Calu3 (cell line): ENCODE measurements at places on chromosomes 5 and 9. TPM values are rescaled to one million over a fixed set of nuclear protein-coding genes. Genes with fewer than 3 reads are reported as not detected.

DNA sequence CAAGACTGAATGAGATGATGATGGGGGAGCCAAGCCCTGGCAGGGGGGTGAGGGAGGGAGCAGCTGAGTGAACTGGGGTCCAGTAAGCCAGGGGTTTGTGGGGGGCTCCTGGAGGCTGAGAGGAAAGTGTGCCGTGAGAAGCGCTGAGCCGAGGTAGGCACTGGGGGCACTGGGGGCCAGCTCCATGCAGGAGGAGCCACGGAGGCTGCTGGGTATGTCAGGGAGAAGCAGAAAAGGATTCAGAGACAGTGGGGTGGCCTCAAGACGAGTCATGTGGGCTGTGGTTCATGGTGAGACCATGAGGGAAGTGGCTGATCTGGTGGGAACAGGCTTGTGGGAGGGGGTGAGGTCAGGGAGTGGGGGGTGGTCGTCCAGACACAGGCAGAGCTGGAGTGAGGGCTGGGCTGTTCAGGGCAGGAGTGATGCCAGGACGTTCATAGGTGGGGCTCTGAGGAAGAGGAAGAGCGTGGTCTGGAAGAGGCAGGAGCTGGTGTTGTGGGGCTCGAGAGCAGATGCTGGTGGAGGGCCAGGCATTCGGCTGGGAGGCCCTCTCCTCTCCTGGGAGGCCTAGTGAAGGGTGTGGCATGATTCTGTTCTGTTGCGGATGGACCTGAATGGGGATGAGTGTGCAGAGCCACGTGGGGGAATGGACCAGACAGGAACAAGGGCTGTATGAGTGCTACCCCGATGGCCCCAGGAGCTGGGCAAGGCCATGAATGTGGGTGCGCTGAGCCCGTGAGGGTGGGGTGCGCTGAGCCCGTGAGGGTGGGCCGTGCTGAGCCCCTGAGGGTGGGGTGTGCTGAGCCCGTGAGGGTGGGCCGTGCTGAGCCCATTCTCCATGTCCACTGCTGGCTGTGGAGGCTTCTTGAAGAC is 92.7 kb upstream of the CACNA1B start:
- DNase-seq: no peak
- H3K4me3 ChIP-seq: no peak overlapping the region
- no peak overlapping the region for H3K27ac ChIP-seq
- peaks cover 23% of the 10 kb centered on the region for H3K36me3 ChIP-seq
- peaks cover 18% of the 10 kb centered on the region for H3K4me1 ChIP-seq
- no peaks in the 10 kb centered on the region for H3K27me3 ChIP-seq

DNA sequence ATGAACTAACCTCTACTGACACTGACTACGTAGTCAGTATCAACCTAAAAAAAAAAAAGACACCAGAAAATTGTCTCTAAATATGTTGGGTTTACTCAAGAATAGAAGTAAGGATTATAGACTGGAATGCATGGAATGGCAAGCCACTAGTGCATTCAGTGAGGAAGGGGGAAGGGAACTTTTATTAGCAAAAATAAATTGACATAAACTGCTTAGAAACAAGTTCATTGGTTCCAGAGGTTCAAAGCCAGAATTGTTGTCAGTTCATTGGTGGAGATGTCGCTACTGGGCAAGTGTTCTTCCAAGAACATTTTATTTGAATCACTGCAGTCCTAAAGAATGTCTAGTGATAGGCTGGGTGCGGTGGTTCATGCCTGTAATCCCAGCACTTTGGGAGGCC is 26.1 kb upstream of the AOPEP start:
- H3K4me3 ChIP-seq: no peak overlapping the region
- peaks cover 9% of the 10 kb centered on the region for H3K27me3 ChIP-seq
- H3K27ac ChIP-seq: no peak overlapping the region

GRCh38 chr5:181064987-181065386 is 24.9 kb downstream of the BTNL9 start:
- DNase-seq: no peak
- no peak overlapping the region for H3K4me3 ChIP-seq
- H3K4me1 ChIP-seq: no peaks in the 10 kb centered on the region
- no peak overlapping the region for H3K27ac ChIP-seq

- peaks cover 10% of the 10 kb centered on the region for H3K4me1 ChIP-seq
- H3K36me3 ChIP-seq: no peaks in the 10 kb centered on the region
- no peak overlapping the region for H3K27ac ChIP-seq
- no peaks in the 10 kb centered on the region for H3K27me3 ChIP-seq
Observed at GRCh38 chr9:106830527-106831150, 32.3 kb upstream of the ZNF462 start.

DNA sequence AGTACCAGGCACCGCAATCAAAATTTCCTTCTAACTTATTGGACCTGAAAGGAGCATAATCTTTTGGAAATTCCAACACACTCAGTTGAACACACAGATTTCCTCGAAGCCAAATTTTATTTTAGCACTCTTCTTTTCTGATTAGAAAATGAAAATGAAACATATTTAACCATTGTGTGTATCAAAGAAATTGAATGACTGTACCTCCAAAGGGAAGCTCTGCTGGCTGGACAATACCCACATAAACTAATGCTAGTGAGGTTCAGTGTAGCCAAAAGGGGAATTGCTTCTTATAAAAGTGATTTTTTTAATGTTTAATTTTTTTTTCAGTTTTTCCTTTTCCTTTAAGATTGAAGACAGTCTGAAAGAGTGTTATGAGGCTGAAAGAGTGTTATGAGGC is 239.6 kb upstream of the NREP start:
- DNase-seq: no peak
- H3K4me1 ChIP-seq: no peaks in the 10 kb centered on the region
- H3K27ac ChIP-seq: no peak overlapping the region
- no peaks in the 10 kb centered on the region for H3K36me3 ChIP-seq
- no peaks in the 10 kb centered on the region for H3K27me3 ChIP-seq

DNA sequence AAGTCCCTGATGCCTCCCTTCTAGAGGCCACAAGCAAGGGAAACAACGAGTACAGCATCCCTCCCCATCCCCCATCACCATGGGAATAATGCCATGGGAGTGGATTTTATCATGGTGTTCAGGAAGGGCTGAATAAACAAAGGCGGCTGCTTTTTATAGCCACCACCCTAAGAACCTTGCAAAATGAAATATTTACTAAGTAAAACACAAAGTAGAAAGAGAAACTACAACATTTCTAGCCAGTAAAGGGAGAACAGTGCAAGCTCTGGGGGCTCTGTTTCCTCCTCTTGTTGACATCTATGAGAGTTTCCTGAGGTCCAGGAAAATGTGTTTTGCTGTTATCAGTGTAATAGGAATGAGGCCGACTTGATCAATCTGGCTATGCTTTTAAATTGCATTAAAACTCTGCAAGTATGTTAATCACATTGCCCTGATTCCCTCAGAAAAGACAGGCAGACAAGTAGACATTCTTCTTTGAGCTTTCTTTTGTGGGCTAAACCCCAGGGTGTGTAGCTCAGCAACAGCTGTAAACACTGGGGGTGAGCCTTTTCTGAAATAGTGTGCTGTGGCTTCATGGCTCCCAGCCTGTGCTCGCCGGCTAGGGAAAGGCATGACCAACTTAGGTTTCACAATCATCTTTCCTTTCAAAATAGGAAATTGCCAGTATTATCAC is 31.1 kb downstream of the SV2C start:
- no peak overlapping the region for H3K4me3 ChIP-seq
- H3K27ac ChIP-seq: no peak overlapping the region
- peaks cover 92% of the 10 kb centered on the region for H3K27me3 ChIP-seq
- H3K4me1 ChIP-seq: no peaks in the 10 kb centered on the region

GRCh38 chr5:154097031-154097430 is 58.3 kb downstream of the MFAP3 start:
- peaks cover 73% of the 10 kb centered on the region for H3K27me3 ChIP-seq
- H3K36me3 ChIP-seq: no peaks in the 10 kb centered on the region
- no peak overlapping the region for H3K27ac ChIP-seq
- no peak overlapping the region for H3K4me3 ChIP-seq
- DNase-seq: no peak
- no peaks in the 10 kb centered on the region for H3K4me1 ChIP-seq

GRCh38 chr9:124511891-124512805 is 4.9 kb upstream of the NR5A1 start:
- peaks cover under 1% of the 10 kb centered on the region for H3K27me3 ChIP-seq
- no peaks in the 10 kb centered on the region for H3K36me3 ChIP-seq
- no peak overlapping the region for H3K27ac ChIP-seq
- H3K4me1 ChIP-seq: peaks cover 10% of the 10 kb centered on the region
- no peak for DNase-seq

DNA sequence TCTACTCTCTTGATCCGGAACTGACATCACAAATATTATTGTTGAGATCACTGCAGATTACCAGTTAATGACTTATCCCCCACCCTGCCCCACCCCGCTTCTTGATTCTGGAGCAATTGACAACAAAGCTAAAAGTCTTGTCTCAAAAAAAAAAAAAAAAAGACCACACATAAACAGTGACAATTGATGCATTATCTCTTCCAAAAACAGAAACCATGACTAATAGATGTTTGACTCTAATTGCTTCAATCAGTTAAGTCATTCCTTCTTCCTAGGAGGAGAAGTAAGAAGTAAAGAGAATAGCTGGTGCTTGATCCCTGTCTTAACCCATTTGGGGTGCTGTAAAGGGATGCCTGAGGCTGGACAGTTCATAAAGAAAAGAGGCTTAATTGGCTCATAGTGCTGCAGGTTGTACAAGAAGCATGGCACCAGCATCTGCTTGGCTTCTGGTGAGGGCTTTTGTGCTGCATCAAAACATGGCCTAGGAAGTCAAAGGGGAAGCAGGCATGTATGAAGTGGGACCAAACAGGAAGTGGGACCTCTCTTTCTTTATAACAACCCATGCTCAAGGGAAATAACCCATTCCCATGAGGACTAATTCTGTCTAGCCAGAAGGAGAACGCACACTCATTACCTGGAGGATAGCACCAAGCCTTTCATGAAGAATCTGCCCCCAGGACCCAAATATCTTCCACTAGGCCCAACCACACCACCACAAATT is 158.7 kb downstream of the TMEM167A start:
- no peak overlapping the region for H3K4me3 ChIP-seq
- H3K27me3 ChIP-seq: no peaks in the 10 kb centered on the region
- no peaks in the 10 kb centered on the region for H3K4me1 ChIP-seq
- DNase-seq: no peak
- H3K36me3 ChIP-seq: no peaks in the 10 kb centered on the region
- no peak overlapping the region for H3K27ac ChIP-seq

DNA sequence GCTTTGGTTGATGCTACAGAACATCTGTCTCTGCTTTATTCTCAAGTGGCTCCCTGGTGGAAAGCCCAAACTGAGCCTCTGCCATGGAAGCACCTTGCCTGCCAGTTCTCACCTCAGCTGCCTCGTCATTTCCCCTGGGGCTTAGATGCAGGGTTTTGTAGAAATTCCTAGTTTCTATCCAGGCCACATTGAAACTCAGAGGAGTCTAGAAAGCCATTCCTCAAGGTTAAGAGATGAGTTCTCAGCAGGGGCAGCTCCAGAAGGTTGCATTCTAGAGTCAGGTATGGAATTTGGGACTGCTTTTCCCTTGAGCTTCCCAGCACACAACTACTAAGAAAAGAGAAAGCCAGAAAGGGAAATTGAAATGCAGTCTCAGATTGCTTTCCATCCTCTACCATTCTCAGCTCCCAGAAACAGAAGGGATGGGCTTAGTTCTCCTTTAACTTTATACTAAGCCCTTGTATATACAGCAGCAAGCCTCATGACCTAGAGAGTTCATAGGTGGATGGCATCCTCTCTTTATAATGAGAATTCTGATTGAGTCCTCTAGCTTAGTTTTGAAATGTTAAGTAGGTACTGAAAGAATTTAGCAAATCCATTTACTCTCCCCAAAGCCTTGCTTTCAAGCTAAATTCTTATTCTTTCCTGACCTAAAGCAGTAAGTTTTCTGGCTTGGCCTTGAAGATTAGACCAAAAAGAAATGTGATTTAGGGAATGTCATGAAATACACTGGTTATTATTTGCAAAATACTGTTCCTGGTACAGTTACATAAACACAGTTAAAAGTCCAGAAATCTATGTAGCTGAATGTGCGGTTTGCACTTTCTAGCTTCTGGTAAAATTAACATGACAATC is 66.0 kb upstream of the MEF2C start:
- no peak for DNase-seq
- no peaks in the 10 kb centered on the region for H3K27me3 ChIP-seq

DNA sequence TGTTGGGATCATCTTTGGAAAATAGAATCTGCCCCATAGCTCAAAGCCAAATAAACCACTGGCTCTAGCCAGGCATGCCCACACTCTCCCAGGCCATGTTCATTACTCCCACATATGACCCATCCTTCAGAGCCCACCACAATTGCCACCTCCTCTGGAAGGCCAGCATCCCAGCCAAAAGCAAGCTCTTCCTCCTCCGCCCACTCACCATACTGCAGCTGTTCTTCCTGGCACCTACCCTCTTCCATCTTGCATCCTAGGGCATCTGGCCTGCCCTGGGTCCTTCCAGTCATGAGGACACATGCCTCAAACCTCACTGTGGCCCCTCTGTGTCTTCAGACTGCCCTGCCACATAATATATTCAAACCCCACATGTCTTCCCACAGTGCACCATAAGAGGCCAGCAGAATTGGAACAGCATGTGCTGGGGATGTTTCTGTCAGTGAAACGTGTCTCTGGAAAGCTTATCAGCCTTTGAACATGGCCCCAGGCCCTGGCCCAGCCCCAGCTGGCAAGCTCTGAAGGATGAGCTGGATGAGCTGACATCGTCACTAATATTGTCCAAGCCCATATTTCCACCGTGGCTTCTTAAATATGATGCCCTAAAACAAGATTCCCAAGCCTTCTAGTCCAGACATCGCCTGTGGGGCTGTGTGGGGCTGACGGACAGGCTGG is 230.8 kb downstream of the AGTPBP1 start:
- H3K4me1 ChIP-seq: no peaks in the 10 kb centered on the region
- H3K36me3 ChIP-seq: no peaks in the 10 kb centered on the region
- H3K27ac ChIP-seq: no peak overlapping the region

DAB2 gene
- total RNA-seq: 9.5 and 12.4 TPM in 2 replicates

DRD1 gene
- total RNA-seq: not detected in 2 replicates

SNCAIP gene
- 0.22 TPM in 1 of 2 replicates, not detected in the other for total RNA-seq

SLC1A3 gene
- total RNA-seq: 6.0 and 7.9 TPM in 2 replicates

TLX3 gene
- 6.0 and 6.5 TPM in 2 replicates for total RNA-seq

SPACA9 gene
- 2.2 and 2.5 TPM in 2 replicates for total RNA-seq

TLR4 gene
- total RNA-seq: 0.12 and 0.64 TPM in 2 replicates
